ENCODE measurements at places on chromosomes 7 and 10. TPM values are rescaled to one million over a fixed set of nuclear protein-coding genes. Genes with fewer than 3 reads are reported as not detected.

DNA sequence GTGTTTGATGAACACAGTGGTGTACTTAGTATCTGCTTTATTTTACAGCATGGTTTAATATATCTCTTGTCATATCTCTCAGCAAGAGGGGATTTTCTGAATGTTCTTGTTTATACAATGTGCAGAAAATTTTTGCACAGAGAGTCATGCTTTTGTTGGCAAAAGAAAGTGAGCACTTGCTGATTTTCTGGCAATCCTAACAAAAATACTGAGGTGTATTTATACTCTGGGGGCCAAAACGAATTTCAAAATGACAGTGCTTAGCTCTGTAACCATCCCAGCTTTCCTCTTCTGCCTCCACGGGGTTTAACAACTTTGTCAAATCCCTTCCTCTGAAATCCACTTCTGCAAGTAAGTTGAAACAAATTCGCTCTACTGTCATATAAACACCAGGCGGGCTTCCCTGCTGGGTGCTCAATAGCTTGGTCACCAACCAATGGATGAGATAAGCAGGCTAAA, 169.2 kb downstream of the NOC3L start:
- no peak for DNase-seq

NOD1 gene
- total RNA-seq = 9.5 TPM

GRCh38 chr10:26457088-26457487, 18.9 kb downstream of the APBB1IP start:
- DNase-seq = no peak

DNA sequence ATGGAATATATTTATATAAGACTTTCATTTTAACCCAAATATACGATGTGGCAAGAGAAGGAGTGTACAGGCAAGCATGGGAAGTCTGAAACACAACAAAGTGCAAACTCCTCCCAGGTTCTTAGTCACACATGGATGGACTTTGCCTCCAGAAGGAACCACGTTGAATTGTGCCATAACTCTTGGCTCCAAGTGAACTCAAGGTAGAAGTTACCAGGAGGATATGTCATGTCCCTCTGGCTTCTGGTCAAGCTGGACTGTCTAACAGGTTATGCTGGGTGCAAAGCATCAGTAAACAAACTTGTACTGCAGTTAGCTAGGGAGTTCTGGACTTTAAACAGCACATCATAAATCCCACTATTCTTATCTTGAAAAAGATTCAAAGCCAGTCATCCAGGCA, 328.3 kb upstream of the TEX47 start:
- DNase-seq = no peak

DNA sequence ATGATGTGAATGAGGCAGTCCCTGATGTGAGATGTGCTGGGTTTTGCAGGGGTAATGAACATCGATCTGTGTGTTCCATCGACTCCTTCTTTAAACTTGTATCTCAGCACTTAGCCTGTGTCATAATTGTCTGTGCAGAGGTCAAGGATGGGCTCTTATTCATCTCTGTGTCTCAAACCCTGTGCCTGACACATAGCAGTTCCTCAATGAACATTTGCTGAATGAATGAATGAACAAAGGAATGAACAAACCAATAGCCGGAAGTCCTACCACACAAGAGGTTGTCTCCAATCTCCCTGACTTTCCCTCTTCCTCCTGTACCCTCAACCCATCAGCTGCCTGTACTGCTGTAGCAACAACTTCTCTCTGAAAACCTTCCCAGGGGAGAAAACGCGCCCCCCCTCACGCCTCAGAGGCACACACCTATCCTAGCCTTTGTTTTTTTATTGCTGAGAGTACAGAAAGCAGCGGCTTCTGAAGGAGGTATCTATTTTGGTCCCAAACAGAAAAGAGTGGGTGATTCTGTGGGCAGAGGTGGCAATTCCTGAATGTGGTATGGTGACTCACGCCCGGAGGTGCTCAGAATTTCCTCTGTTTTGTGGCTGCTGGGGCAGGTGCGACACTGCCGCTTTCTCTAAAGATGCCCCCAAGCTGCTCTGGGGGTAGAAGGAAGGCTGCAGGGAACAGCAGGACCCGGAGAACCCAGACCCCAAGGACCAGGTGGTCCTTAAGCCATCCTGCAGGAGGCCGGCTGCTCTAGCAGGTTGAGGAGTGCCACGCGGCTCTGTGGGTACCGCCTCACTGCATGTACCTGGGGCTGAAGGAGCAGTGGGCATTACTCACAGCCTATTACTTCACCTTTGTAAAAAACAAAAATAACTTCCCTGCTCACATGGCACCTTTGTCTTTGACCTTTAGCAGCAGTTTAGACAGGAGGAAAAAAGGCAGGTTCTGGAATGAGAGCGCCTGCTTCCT, 9.6 kb downstream of the IL2RA start:
- peak; percentile 20 for DNase-seq

UBE2D1 gene
- total RNA-seq = 18.4 TPM

DNA sequence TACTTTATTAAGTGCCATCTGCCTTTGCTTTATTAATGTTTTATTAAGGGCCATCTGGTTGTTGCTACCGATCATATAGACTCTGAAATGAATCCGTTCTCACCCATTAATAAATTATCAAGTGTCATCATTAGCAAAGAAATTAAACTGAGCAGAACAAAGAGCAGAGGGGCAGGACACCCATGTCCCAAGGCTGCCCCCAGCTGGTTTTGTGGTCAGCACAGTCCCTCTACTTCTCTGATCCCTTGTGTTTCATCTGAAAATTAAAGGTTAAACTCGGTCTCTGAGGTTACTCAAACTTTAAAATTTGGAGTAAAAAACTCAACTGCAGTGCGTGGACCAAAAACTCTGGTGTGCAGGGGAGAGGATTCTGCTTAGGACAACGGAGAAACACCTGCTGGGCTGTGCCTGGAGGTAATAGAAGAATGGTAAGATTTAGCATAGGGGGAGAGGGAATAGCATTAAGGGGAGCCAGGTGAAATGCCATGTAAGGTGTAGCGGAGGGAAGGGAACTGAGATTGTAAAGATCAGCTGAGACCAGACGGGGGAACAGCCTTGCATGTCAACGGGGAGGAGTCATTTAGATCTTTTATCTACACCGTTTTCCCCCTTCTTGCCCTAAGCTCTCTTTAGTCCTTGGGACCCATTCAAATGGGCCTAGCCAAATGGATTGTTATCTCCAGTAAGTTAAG, 10.8 kb upstream of the GSDME start:
- no peak for DNase-seq

DNA sequence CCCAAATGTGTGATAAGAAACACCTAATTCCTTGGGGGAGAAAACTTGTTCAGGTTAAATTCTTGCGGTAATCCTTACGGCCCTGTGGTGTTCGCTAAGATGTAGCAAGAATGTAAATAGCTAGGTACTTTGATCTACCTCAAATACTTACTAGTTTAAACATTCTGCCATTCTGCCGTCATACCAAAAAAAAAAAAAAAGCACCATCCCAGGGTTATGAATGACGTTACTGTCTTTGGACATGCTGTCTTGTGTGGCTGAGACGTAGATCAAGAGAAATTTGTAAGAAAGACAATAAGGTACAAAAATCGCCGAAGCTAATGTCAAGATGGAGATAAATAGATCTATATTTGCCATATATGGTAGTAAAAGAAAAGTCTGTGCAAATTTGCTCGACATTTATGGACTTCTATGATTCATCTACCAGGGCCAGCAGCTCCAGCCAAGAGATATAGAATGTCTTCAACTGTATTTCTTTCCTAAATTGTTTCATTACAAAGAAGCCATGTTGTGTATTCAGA, 195.6 kb downstream of the CUX1 start:
- no peak for DNase-seq

- no peak for DNase-seq
These were observed 316.9 kb upstream of the PHYHIPL start for GRCh38 chr10:58859526-58859925.

GRCh38 chr7:64618785-64619456, 47.0 kb upstream of the ZNF107 start:
- DNase-seq = peak; percentile 21

DNA sequence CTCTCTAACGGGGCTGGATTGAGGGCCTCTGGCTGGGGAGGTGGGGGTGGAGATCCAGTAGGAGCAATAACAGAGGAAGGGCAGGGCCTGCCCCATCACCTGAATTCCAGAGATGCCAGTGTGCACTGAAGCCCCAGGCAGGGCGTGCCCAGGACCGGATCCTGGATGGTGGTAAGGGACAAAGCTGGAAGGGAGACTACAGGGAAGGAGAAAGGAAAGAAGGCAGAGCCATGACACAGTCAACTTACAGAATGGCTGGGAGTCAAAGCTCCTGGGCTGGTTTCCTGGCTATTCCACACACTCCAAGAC, 666 bp downstream of the TMEM139 start:
- peak; percentile 81 for DNase-seq

- peak; percentile 19 for DNase-seq
These were observed 59.9 kb downstream of the MAP3K8 start for GRCh38 chr10:30493609-30494530.

DNA sequence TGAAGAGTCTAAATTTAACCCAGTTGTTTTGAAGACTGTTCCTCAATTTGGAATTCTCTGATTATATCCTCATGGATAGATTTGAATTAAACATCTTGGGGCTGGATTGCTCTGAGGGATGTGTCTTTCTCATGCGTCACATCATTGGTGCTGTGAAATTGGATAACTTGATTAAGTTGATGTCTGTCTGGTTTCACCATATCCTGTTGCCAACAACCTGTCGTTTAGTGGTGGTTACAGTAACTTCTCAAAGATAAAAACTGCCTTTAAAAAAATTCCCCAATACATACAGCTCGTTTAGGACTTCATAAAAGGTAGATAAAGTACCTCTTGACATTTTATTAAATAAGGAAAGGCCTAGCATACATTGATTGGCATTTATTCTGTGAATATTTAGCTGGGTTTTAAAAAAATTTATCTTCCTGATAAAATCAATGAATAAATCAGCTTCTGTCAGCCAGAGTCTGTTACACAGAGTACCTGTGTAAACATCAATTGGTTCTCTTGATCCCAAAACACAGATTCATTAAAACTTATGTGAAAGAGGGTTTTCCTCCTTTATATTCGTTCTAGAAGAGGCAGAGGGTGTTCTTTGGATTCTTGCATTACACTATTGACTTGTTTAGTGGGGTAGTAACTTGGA, 10.5 kb downstream of the CRCP start:
- no peak for DNase-seq

DNA sequence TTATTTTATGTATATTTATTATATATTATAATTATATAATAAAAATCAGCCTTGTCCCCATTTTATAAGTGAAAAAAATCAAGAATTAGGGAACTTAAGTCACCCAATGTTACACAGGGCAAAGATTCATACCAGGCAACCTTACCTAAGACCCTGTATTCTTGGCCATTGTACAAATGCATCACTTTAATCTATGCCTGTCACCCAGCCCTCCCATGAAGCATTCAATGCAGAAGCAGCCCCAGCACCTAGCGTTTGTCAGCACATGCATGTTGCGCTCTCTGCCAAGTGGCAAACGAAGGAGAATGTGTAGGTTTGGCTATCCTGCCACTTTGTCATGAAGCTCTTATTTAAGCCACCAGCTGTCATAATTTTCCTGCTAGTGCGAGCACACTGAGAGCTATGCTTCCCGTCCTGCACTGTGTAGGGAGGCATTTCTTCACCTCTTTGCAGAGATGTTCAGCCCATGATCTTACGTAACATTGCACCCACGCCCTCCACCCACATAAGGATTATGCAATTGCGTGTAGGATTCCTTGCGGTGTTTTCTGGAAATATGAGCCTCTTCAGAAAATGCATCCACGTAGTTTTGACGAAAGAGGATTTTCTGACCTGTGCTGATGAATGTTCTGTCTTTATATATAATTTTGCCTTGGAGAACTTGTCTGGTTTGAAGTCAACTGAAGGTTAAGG, 7.7 kb upstream of the COBL start:
- DNase-seq = no peak

DNA sequence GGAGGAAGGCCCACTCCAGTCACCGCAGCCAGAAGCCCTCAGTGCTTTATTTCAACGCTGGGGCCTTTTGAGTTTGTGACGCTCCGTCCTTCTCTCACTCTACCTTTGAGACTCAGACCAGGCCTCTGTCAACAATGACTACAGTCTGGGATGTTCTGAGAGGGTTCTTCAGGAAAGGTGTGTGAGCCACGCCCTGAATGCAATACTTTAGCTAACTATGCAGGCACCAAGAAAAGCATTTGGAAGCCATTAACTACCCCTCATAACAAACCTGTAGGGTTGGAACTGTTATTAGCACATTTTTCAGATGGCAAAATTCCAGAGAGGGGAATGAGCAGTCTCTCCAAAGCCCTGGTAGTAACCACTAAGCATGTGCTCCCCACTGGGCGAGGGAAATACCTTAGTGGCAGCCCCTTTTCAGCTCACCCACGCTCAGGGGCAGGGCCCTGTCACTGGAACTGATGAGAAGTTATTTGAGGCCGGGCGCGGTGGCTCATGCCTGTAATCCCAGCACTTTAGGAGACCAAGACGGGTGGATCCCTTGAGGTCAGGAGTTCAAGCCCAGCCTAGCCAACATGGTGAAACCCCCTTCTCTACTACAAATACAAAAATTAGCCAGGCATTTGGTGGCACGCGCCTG, 5.7 kb upstream of the ARPC1B start:
- no peak for DNase-seq

EPHB6 gene
- total RNA-seq = 2.3 TPM

Measured in colonic mucosa (tissue), 4 donors.